ENCODE measurements at places on chromosomes 7 and 10.

DNA sequence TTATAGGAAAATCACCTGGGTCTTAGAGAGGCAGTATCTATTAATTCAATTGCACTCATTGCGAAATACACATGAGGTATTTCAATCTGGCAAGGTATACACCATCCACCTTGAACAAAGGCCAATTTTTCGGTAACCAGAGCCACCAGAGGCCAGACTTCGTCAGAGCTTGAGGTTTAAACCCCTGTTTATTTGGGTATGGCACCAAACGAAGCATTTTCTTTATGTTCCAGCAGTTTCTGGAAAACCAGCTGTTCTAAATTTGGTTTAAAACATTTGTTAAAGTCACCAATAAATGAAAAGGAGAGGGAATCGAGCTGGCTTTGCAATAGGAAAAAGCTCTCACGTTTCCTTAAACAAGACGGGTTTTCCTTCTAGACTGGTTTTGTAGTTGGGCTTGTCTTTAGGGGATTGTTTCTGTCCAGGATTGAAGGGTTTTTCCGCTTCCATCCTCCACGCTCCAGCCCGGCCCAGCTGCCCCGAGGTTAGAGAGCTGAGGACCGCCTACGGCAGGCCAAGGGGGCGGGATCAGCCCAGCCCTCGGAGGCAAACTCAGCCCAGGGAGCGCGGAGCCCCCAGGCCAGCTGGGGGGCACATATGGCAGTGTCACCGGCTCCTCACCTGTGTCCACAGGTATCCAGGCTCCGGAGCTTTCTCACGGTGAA lies 539.4 kb upstream of the MGMT start:
- no peak for DNase-seq

- no peak for DNase-seq
Measured at GRCh38 chr10:65323802-65324201, 1602.0 kb upstream of the LRRTM3 start.

- DNase-seq = no peak
Measured at GRCh38 chr7:150826061-150826849, 25.7 kb downstream of the TMEM176A start.

DNA sequence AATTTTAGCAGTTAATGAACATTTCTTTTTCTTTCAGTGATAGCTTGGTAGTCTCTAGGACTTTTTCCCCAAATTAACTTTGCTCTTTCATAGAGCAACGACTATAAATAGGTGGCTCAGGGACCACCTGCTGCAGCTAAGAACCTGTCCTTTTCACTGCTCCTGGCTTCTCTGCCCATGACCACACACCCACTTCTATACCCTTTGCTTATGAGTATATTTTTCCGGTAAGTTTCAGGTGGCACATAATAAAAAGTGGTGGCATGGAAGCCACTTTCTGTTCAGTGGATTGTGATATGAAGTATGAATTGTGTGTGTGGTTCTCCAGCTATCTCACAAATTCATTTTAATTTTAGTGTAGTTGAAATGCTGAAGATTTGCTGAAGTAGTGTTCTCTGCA lies 1.2 kb downstream of the ING3 start:
- DNase-seq = no peak

GRCh38 chr7:95808396-95808795 lies 36.0 kb downstream of the DYNC1I1 start:
- no peak for DNase-seq
